G401 (cell line): ENCODE measurements at places on chromosomes 5 and 9. TPM values are rescaled to one million over a fixed set of nuclear protein-coding genes. Genes with fewer than 3 reads are reported as not detected.

DNA sequence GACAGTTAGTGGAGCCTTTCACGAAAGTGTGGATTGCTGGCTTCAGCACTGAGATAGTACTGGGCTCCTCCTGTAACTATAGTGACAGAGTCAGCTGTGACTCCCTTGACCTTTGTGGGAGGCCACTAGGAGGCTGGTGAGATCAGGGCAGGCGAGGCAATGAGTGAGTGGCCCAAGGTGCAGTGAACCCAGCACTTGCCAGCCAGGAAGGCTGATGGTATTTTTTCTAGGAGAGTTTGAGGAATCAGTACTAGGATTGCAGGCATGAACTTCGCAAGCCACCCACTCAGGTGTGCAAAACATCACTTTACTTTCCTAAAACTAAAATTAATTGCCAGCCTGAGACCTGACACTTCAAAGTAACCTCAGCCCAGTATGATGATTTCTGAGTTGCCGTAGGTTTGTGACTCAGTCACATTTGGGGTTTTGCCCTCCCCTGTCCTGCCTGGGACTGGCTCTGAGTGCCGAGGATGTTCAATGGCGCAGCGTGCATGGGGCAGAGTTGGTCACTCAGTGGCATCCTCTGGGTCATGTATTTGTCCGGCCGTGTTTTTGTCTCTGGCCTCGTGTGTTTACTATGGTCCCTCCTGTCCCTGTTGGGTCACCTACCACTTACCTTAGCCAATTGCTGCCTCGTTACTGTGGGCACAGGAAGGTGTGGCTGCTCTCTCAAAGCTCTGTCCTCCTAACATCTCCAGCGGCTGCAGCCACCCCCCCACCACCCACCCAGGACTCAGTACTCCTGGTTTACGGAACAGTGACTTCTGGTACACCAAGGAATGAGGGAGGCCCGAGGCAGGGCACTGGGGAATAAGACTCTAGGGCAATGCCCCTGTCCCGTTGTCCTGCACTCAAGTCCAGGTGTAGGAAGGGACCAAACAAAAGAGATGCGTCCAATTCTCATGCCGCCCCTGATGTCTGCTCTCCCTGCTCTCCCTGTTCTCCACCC lies 67.2 kb downstream of the IL31RA start:
- DNase-seq, result no peak

GRCh38 chr5:174111287-174111973 lies 65.9 kb downstream of the NSG2 start:
- DNase-seq, result peak; percentile 29

GRCh38 chr5:132474881-132475496 lies 15.6 kb downstream of the IRF1 start:
- no peak for DNase-seq

DNA sequence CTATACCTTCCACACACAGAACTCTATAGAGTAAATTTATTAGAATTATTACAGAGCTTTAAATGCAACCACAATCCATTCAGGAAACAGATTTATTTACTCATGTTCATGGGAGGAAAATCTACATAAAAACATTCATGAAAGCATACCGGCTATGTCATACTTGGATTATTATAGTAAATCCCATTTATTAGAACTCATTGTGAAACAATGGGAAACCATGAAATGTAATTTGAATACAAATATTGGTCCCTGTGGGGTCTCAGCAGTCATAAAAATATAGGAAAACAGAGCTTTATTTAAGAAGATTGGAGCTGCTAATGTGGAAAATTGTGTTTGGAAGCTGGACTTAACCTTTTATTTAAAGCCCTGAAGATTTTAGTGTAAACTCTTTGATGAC lies 80.7 kb downstream of the HAPLN1 start:
- DNase-seq, result no peak

DNA sequence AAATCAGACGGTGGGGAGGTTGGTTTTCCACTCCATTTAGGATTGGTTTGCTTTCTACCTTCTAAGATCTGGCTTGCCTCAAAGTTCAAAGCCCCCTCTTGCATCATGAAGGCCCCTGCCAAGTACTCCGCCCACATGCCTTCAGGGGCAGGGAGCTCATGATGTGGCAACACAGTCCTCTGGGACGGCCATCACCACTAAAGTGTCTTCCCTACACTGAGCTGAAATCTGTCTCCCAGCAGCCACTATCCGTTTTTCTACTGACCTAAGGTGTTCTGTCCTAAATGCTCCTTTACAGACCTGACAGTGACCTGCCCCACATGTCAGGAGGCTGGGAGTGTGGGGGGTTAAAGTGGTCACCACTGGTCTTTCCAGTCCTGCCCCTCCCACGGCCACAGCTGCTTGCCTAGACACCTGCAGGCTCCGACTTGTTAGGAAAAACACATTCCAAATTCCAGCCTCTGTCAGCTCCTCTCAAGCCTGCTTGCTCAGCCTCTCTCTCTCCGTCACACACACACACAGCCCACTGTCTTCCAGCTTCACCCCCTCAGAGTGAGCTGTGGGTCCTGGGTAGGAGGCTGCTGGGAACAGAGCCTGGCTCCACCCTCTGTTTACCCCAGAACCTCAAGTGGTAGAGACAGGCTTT lies 44.9 kb downstream of the SHB start:
- no peak for DNase-seq

- DNase-seq, result no peak
Measured at GRCh38 chr5:139271201-139272027, 22.1 kb upstream of the MATR3 start.

PCDHB6 gene
- not detected in 2 replicates for total RNA-seq

- DNase-seq, result no peak
Measured at GRCh38 chr9:115808695-115809094, 344.9 kb upstream of the PAPPA start.

DNA sequence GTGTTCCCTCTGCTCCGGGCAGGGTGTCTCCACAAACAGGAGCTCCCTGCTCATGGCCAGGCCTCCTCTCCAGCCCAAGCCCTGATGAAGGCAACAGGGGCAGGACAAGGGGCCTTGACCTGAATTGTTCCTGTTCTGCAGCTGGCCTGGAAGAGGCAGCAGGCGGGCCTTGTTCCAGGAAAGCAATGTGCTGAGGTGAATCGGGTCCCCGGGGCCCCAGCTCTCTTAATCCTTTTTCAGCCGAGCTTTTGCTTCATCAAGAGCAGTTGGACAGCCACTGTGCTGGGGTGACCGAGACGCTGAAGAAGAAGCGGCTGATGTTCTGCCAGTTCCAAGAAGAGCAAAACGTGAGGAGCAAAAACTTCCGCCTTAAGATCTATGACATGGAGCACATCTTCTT lies 41.4 kb downstream of the CCDC180 start:
- DNase-seq, result no peak
